Thymus (tissue), 14 donors: ENCODE measurements at places on chromosomes 11 and 22. TPM values are rescaled to one million over a fixed set of nuclear protein-coding genes. Genes with fewer than 3 reads are reported as not detected.

- DNase-seq = no peak
- no peaks in the 10 kb centered on the region for H3K27me3 ChIP-seq
- H3K4me1 ChIP-seq = no peaks in the 10 kb centered on the region
Observed at GRCh38 chr22:45763236-45763624, 91.6 kb downstream of the ATXN10 start.

DNA sequence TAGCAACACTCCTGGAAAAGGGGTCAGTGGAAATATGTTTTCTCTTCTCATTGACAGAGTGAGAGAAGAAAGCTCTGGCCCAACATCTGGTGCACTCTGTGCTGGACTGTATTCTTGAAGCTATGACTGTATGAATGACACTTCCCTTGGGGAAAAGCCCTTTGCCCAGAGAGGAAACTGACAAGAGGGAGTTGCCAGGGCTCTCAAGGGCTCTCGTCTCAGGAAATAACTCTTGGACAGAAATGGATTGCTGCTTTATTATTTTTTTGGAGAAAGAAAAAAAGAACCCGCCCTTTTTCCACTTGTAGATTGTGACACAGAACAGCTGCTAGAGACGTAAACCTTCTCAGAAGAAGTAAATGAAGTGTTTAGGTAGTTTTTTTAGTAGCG lies 11.4 kb downstream of the ETS1 start:
- no peaks in the 10 kb centered on the region for H3K36me3 ChIP-seq
- peaks cover 17% of the 10 kb centered on the region for H3K4me1 ChIP-seq
- H3K4me3 ChIP-seq = no peak overlapping the region

GRCh38 chr22:30314915-30315314 lies 11.8 kb downstream of the TBC1D10A start:
- peaks cover 37% of the 10 kb centered on the region for H3K36me3 ChIP-seq
- H3K27me3 ChIP-seq = no peaks in the 10 kb centered on the region
- DNase-seq = no peak
- peak overlapping the region; percentile 8 for H3K27ac ChIP-seq

DNA sequence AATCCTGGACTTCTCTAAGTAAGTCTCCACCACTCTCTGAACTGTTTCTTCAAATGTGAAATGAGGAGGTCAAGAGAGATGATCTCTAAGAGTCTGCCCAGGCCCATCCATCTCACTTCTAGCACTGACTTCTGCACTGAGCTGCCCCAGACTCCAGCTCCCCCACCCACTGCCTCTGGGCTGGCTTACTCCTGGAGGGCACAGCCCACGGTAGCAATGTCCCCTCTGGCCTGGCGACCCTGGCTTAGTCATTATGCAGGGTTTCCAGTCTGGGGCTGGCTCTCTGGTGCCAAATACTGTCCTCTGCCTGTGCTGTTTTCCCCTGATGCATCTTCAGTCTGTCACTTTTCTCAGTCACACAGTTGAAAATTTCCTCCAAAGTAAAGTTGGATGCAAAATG lies 60.9 kb downstream of the PKNOX2 start:
- no peaks in the 10 kb centered on the region for H3K36me3 ChIP-seq
- H3K27ac ChIP-seq = no peak overlapping the region
- no peaks in the 10 kb centered on the region for H3K4me1 ChIP-seq

- no peaks in the 10 kb centered on the region for H3K4me1 ChIP-seq
- no peak overlapping the region for H3K27ac ChIP-seq
- DNase-seq = no peak
- H3K4me3 ChIP-seq = no peak overlapping the region
- H3K36me3 ChIP-seq = no peaks in the 10 kb centered on the region
Observed at GRCh38 chr11:135002236-135002635, 590.2 kb upstream of the B3GAT1 start.

DNA sequence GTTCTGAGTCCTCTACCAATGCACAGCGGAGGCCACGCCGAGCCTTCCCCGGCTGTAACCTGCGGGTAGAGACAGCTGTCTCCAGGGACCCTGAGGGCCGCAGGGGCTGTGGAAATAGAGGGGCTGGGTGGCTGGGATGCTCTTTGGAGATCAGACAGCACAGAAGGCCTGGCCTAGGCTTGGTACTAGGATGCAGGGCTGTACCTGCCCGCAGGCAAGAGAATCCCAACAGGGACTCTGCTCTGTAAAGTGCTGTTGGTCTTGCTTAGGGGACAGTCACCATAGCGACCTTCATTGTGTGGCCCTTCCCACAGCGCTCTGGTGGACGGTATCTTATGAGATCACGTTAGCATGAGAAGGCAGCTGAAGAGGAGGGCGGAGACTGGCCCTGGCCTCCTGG lies 11.3 kb upstream of the KCNJ5 start:
- no peaks in the 10 kb centered on the region for H3K4me1 ChIP-seq
- no peak overlapping the region for H3K4me3 ChIP-seq
- no peak overlapping the region for H3K27ac ChIP-seq
- no peak for DNase-seq
- no peaks in the 10 kb centered on the region for H3K36me3 ChIP-seq

GRCh38 chr22:44668190-44668885 lies 33.7 kb upstream of the PRR5 start:
- peak overlapping the region; percentile 57 for H3K4me3 ChIP-seq
- no peak overlapping the region for H3K27ac ChIP-seq
- no peaks in the 10 kb centered on the region for H3K36me3 ChIP-seq
- H3K27me3 ChIP-seq = peaks cover 28% of the 10 kb centered on the region
- peaks cover 37% of the 10 kb centered on the region for H3K4me1 ChIP-seq

GRCh38 chr11:57502870-57503269 lies 12.6 kb downstream of the SLC43A1 start:
- no peak overlapping the region for H3K4me3 ChIP-seq
- no peak for DNase-seq
- H3K27ac ChIP-seq = no peak overlapping the region
- H3K27me3 ChIP-seq = no peaks in the 10 kb centered on the region
- H3K4me1 ChIP-seq = peaks cover 10% of the 10 kb centered on the region

SYTL2 gene
- total RNA-seq = 15.1 TPM

YPEL1 gene
- 9.1 TPM for total RNA-seq
